ENCODE measurements at places on chromosomes 3 and 15.

DNA sequence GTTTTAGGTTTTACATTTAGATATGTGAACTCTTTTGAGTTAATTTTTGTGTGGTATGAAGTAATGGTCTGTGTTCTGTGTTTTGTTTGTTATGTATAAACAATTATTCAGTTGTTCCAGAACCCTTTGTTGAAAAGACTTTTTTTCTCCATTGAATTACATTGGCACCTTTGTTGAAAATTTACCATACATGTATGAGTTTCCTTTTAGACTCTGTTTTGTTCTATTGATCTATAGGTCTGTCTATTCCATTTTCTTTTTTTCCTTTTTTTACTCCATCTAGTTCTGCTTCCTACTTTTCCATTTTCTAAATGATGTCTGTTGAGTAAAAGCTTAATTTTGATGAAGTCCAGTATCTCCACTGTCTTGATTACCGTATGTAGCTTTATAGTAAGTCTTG lies 31.4 kb downstream of the ARIH2 start:
- DNase-seq: no peak

GRCh38 chr15:26069231-26069641 lies 206.1 kb upstream of the ATP10A start:
- DNase-seq: no peak

DNA sequence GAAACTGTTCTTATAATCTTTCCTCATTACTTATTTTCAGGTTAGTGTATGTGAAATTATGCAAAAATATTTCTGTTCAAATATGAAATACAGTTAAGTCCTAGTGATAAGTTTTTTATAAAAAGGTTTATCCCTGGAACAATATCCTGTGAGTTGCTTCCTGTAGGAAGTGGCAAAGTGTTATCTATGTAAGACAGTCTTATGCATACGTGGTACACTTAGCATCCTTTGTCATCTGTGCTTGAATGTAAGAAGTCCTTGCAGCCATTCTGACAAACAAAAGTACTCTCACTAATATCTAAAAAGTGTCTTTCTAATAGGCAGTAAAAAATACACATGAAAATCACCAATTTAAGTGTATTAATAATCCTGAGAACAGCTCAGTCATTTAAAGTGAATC lies 372.5 kb upstream of the BCHE start:
- DNase-seq: no peak

DNA sequence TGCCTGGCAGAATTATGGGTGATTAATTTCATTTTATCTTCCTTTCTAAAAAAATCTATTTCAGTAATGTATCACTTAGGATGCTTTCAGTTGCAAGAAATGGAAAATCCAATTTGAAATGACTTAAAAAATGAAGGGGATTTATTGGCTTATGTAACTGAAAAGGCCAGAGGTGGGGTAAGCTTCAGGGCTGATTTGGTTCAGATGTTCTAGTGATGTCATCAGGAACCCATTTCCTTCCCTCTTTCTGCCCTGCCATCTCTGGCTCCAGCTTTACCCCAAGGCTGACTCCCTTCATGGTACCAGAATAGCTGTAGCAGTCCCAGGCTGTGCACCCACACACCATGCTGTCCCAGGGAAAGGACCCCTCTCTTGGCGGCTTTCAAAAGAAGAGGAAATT lies 18.5 kb upstream of the REC114 start:
- DNase-seq: no peak

GRCh38 chr15:59376733-59377132 lies 4.1 kb upstream of the MYO1E start:
- no peak for DNase-seq

GRCh38 chr3:168417016-168417415 lies 321.3 kb upstream of the GOLIM4 start:
- no peak for DNase-seq

GRCh38 chr15:92915766-92916435 lies 15.8 kb downstream of the CHD2 start:
- DNase-seq: no peak

DNA sequence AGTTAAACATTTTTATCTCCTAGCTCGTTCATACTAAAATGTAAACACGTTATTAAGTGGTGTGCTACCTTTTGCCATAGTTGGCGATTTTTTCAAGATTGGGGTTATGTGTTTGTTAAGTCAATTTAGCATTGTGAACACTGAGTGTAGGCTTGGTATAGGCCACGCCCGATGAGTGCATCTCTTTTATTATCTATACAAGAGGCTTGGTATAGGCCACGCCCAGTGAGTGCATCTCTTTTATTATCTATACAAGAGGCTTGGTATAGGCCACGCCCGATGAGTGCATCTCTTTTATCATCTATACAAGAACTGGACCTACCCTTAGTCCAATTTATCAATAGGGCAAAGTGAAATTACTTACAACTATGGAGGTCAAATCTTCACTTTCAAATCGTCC lies 70.4 kb downstream of the NIPA2 start:
- DNase-seq: no peak

- no peak for DNase-seq
These were observed 101.9 kb upstream of the RNU6-1 start for GRCh38 chr15:67941648-67942310.

- no peak for DNase-seq
These were observed 41.1 kb downstream of the LYZL4 start for GRCh38 chr3:42369304-42369703.

DNA sequence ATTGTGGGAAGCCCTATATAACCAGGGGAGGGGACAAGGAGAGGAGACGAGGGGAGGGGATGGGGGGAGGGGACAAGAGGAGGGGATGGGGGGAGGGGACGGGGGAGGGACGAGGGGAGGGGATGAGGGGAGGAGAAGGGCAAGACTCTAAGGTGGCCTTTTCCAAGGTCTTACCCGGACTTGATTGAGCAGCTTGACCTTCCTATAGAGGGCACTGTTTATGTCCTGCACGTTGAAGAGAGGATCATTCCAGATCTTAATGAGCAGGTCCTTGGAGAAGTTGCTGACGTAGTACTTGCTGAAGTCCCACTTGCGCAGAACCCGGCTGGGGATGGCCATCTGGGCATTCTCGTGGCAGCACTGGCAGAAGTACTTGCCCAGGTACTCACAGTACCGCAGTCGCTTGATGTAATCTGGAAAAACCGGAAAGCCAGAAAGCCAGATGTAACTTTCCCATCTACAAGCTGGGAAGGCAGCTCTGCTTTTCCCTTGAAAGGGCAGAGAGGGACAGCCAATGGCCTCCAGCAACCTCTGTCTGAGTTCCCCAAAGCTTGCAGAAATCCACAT lies 55.7 kb downstream of the RUBCN start:
- no peak for DNase-seq

- DNase-seq: no peak
These were observed 8.3 kb upstream of the TASOR start for GRCh38 chr3:56691165-56692000.

GRCh38 chr15:46301291-46301690 lies 666.5 kb downstream of the SQOR start:
- DNase-seq: no peak

DNA sequence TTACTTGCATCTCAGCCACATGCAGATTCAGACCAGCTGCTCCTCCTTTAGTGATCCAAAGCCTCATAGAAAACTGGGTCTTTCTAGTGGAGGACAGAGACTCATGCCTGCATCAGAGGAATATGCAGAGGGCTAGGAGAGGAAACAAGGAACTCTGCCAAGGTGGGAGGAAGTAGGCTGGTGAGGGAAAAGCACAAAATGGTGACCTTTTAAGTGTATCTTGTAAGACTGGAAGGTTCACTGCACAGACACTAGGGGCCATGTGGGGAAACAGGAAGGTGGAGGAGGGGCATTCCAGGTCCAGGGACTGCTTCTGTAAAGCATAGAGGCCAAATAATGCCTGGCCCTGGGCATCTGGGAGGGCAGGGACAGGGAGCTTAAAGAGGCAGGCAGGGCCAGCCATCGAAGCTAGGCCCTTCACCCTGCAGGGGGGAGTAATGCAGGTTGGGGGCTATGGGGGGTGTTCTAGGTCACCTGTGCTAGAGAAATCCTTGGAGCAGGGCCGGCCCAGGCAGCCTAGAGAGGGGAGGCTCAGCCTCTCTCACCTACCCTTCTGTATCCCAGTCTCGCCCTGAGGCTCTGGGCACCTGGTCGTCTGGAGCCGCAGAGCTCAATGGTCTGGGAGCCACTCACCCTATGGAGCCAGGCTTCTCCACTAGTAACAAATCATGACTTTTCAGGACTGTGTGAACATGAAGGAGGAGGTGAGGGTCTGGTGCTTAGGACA lies 117.7 kb downstream of the DNAJB8 start:
- DNase-seq: peak; percentile 18

DNA sequence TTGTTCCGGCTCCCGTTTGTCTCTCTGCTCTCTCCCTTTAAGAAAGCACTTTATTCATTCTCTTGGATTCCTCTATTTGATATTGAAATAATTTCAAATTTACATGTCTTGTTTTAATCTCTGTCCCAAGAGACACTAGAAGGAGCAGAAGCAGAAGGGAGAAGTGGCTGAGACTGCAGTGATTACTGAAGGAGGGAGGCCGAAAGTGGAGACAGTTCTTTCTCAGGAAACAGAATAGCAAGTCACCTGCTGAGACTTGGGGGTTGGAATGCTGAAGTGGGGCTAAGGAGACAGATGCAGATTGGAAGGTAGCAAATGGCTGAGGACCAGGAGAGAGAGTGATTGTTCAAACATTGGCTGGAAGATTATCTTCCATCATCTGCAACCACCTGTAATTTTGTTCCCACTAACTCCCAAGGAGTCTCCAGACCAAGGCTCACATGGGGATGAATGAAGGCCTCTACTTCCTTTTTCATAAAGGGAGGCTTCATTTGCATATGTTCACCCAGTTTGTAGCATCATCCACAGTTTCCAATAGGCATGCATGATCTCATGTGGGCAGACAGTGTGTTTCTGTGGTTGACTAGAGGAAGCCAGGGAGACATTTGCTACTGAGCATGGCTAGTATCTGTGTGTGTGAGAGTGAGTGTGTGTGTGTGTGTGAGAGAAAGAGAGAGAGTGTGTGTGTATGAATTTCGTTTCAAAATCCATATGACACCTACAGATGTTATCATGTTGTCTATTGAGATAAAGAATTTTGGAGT lies 24.0 kb downstream of the LTF start:
- peak; percentile 40 for DNase-seq

DNA sequence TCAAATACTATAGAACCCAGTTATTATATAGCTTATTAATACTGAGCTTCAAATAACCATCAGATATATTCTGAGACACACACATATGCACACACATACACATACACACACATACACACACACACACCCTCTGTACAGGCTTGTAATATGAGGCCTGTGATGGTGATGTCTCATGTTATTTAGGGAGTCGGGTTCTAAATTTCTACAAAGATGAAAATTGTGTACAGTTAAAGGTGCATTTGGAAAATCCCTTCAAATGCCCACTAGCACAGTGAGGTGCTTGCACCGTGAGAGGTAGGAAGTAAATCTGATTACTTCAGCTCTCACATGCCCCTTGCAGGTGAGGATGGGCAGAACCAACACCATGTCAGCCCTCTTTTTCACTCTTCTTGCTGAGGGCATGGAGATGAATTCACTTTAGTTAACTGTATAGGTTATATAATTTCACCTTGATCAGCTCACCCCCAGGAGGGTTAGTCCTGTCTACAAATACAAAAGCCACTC lies 294.5 kb upstream of the PROK2 start:
- no peak for DNase-seq

- DNase-seq: no peak
These were observed 5.8 kb upstream of the BNC1 start for GRCh38 chr15:83290236-83290635.
